Neuronal stem cell (in vitro differentiated cells): ENCODE measurements at places on chromosomes 1 and 21.

- no peak for DNase-seq
These were observed 69.4 kb downstream of the TDRD5 start for GRCh38 chr1:179661018-179661417.

GRCh38 chr1:57894315-57894714, 470.5 kb upstream of the DAB1 start:
- no peak for DNase-seq

GRCh38 chr21:46399686-46400085, 59.0 kb upstream of the DIP2A start:
- DNase-seq: no peak

GRCh38 chr1:181086926-181087325, 1.6 kb upstream of the IER5 start:
- no peak for DNase-seq

GRCh38 chr1:25146451-25146855, 85.8 kb downstream of the SYF2 start:
- DNase-seq: no peak

GRCh38 chr1:18940303-18941020, 16.0 kb downstream of the IFFO2 start:
- no peak for DNase-seq

- no peak for DNase-seq
These were observed 84.3 kb downstream of the PTGS2 start for GRCh38 chr1:186595969-186596368.

DNA sequence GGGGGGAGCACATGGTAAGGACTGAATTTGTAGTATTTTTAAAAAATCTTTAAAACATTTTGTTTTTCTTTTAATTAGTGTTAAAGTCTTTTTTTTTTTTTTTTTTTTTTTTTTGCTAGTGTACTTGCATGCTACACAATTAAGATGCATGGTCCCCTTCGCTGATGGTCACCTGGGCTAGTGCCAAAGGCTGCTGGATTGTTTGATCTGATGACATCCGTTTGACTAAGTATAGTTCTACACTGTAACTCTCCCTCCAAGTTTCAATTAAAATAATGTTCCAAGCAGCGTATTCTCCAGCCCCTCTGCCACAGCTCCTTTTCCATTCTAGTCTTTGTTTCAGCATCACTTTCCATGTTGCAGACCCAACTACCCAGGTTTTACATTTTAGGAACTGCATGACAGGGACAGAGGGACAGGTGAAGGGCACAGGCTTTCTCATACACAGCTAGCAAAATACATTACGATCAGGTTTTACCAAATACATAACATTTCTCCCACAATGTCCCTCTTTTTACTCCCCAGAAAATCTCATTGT, 852 bp upstream of the RAVER2 start:
- no peak for DNase-seq

GRCh38 chr1:235302143-235302542, 25.8 kb downstream of the ARID4B start:
- DNase-seq: no peak

GRCh38 chr21:29645666-29646553, 293.9 kb downstream of the GRIK1 start:
- no peak for DNase-seq

GRCh38 chr1:47555841-47556560, 118.2 kb downstream of the FOXD2 start:
- DNase-seq: no peak

GRCh38 chr1:77026135-77026534, 158.9 kb downstream of the ST6GALNAC5 start:
- DNase-seq: no peak
